ENCODE measurements at places on chromosomes 6 and 20.

- DNase-seq, result no peak
Observed at GRCh38 chr6:92753956-92754355, 665.4 kb downstream of the EPHA7 start.

DNA sequence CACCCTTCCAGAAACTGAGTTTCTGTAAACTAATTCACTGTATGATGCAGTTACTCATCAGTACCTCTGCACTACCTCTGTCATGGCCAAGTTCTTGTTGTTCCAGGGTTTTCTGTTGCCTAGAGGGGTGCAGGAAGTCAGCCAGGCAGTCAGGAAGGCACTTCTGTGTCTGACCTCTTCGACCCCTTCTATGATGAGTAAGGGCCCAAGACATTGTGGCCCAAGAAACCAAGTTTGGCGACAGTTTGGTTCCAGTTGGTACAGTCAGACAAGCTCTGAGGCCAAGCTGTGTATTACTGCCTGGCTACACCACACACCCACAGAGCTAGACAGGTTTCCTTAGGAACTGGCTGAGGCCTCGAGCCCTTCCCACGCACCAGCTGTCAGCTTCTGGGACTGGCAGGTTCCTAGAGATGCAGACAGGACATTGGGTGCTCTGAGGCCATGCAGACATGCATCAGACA lies 41.2 kb downstream of the TRAF3IP2 start:
- DNase-seq, result no peak

GRCh38 chr20:6502999-6503398 lies 264.5 kb upstream of the BMP2 start:
- no peak for DNase-seq

DNA sequence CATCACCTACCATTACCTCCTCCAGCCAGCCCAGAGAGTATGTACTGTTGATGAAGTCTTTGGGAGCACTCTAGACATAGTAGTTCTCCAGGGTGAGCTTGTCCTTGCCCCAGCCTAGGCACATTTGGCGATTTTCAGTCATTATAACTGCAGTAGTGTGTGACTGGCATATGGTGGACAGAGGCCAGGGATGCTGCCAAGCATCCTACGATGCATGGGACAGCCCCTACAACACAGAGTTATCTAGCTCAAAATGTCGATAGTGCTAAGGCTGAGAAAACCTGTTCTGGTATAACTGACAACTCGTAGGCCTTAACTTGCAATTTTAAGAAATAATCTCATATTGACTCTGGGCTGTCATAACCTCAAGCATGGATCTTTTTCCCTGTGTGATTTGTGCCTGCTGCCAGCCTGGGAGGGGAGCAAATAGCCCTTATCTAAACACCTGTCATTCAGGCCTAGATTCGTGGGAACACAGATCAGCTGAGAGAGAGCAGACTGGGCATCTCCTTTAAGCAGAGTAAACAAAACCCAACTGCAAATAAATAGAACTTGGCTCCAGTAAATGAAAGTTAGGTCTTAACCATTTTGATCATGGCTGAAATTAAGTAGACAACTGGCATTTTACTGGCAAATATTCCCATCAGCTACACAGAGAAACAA lies 102.6 kb downstream of the SPTLC3 start:
- DNase-seq, result no peak

- no peak for DNase-seq
Observed at GRCh38 chr20:17497821-17498580, 33.2 kb downstream of the BFSP1 start.

GRCh38 chr20:58550275-58551059 lies 35.3 kb upstream of the APCDD1L start:
- no peak for DNase-seq

GRCh38 chr20:16922834-16923233 lies 174.7 kb downstream of the OTOR start:
- no peak for DNase-seq

- no peak for DNase-seq
Observed at GRCh38 chr20:15475483-15475882, 1097.8 kb downstream of the KIF16B start.
